ENCODE measurements at places on chromosomes 1 and 21. TPM values are rescaled to one million over a fixed set of nuclear protein-coding genes. Genes with fewer than 3 reads are reported as not detected.

C1orf87 gene
- polyA plus RNA-seq, result 1.7 TPM

DPT gene
- polyA plus RNA-seq, result 70.2 TPM

GRCh38 chr1:4915154-4915553 is 260.7 kb downstream of the AJAP1 start:
- no peak for DNase-seq

DNA sequence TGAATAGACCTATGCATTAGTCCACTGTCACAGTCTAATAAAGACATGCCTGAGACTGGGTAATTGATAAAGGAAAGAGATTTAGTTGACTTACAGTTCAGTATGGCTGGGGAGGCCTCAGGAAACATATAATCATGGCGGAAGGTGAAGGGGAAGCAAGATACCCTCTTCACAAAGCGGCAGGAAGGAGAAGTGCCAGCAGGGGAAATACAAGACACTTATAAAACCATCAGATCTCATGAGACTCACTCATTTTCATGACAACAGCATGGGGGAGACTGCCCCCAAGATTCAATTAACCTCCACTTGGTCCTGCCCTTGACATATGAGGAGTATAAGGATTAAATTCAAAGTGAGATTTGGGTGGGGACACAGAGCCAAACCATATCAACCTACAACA is 59.4 kb downstream of the CAPN9 start:
- DNase-seq, result no peak

GRCh38 chr1:3247521-3248121 is 178.6 kb downstream of the PRDM16 start:
- DNase-seq, result no peak

Measured in hindlimb muscle (tissue), 1 donor.